ENCODE measurements at places on chromosomes 6 and 20. TPM values are rescaled to one million over a fixed set of nuclear protein-coding genes. Genes with fewer than 3 reads are reported as not detected.

CALHM4 gene
- total RNA-seq, result not detected

OPN5 gene
- total RNA-seq, result not detected

BPI gene
- 0.63 TPM for total RNA-seq

ME1 gene
- 19.8 TPM for total RNA-seq

CYP21A2 gene
- 0.12 TPM for total RNA-seq

ZNF341 gene
- 1.2 TPM for total RNA-seq

GTSF1L gene
- total RNA-seq, result not detected

CLDN20 gene
- total RNA-seq, result not detected

ENPP4 gene
- 12.2 TPM for total RNA-seq

TPD52L1 gene
- 182 TPM for total RNA-seq

ANKRD66 gene
- total RNA-seq, result not detected

- H3K27ac ChIP-seq, result no peak overlapping the region
- H3K4me3 ChIP-seq, result no peak overlapping the region
- no peaks in the 10 kb centered on the region for H3K36me3 ChIP-seq
- no peaks in the 10 kb centered on the region for H3K4me1 ChIP-seq
- H3K27me3 ChIP-seq, result peaks cover 23% of the 10 kb centered on the region
Observed at GRCh38 chr20:22453244-22454080, 130.9 kb downstream of the FOXA2 start.

- no peak overlapping the region for H3K27ac ChIP-seq
- no peaks in the 10 kb centered on the region for H3K4me1 ChIP-seq
- DNase-seq, result no peak
- no peak overlapping the region for H3K4me3 ChIP-seq
- H3K36me3 ChIP-seq, result no peaks in the 10 kb centered on the region
- no peaks in the 10 kb centered on the region for H3K27me3 ChIP-seq
Observed at GRCh38 chr6:131129689-131130553, 5.3 kb upstream of the AKAP7 start.

DNA sequence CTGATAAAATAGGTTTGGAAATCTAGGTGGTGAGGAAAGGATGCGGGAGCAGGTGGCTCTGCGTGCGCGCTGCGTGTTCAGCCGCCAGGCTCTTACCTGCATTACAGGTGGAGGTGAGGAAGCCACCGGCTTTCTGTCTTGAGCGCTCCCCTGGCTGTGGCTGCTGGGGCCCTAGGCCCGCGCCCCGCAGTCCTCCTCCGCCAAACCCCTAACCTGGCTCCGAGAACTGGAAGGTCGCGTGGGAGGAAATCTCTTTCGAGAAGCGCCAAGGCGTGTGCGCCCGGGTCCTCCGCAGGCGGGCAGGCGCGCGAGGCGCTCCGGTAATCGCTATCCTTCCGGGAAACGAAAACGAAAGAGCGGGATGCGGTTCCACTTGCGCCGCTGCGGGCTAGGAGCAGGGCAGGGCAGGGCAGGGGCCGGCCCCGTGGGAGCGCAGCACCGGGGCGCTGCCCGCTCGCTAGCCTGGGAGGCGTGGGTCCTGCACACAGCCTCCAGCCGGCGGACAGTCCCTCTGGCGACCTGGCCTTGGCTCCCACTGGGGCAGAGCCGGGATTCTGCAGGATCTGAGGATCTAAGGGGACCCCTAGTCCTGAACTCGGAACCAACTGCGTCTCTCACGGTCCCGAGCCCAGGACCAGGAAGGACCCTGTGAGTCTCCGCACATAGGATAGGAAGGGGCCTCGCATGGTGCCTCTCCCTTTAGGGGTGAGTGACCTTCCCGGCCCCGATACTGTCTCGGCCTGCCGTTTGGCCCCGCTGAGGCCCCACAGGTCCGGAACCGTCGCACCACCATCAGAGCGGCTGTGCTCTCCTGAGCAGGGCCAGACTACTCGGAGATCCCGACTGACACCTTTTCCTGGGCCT, at the start of gene ETV7:
TSS of gene ETV7 (minus strand) at position 230 of the 864 bp plus-strand sequence. CDS start at position 102, 128 bp downstream.
- peak within 1 kb of the TSS; percentile 21 for H3K27ac ChIP-seq
- H3K4me3 ChIP-seq, result peak within 1 kb of the TSS; percentile 23
- no peaks in the 10 kb centered on the region for H3K36me3 ChIP-seq
- DNase-seq, result peak; percentile 64
- H3K27me3 ChIP-seq, result peaks cover 22% of the 10 kb centered on the region
- peaks cover 6% of the 10 kb centered on the region for H3K4me1 ChIP-seq

GRCh38 chr6:220312-220711, 72.0 kb upstream of the DUSP22 start:
- no peaks in the 10 kb centered on the region for H3K36me3 ChIP-seq
- H3K27ac ChIP-seq, result no peak overlapping the region
- H3K4me1 ChIP-seq, result no peaks in the 10 kb centered on the region
- DNase-seq, result no peak
- no peak overlapping the region for H3K4me3 ChIP-seq
- H3K27me3 ChIP-seq, result no peaks in the 10 kb centered on the region

DNA sequence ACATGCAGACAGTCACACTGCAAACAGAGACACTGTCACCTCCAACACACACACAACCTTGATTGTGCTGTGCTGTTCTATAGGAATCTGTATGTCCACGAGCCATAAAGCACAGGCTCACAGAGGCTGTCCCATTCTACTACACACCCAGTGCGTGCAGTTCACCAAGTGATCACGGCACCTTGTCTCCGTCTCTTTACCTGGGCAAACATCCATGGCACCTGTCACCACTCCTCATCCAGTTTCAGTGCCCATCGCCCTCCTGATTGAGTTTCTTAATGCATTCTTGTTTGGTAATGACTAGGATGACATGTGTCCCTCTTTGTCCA, 65.8 kb upstream of the STMND1 start:
- no peak for DNase-seq
- no peaks in the 10 kb centered on the region for H3K27me3 ChIP-seq
- peaks cover 10% of the 10 kb centered on the region for H3K4me1 ChIP-seq
- H3K27ac ChIP-seq, result peak overlapping the region; percentile 53
- no peak overlapping the region for H3K4me3 ChIP-seq

GRCh38 chr20:50848341-50848808, 53.5 kb downstream of the BCAS4 start:
- H3K4me3 ChIP-seq, result no peak overlapping the region
- H3K4me1 ChIP-seq, result peaks cover 5% of the 10 kb centered on the region
- no peaks in the 10 kb centered on the region for H3K27me3 ChIP-seq
- no peaks in the 10 kb centered on the region for H3K36me3 ChIP-seq
- DNase-seq, result no peak
- H3K27ac ChIP-seq, result no peak overlapping the region

DNA sequence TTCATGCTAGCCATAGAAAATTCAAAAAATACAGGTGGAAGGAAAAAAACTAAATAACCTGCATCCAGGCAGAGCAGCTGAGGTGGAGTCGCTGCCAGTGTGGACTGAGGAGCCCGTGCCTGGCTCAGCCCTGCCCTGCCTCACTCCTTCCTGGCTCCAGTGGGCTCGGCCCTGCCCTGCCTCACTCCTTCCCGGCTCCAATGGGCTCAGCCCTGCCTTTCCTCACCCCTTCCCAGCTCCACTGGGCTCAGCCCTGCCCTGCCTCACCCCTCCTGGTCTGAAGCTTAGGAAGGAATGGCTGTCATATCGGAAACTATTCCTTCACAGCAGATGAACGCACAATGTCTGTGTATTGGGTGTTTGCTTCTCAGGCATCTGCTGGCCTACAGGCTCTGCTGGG, 142.1 kb downstream of the SMOC2 start:
- DNase-seq, result no peak
- peaks cover 2% of the 10 kb centered on the region for H3K4me1 ChIP-seq
- no peaks in the 10 kb centered on the region for H3K36me3 ChIP-seq
- no peak overlapping the region for H3K27ac ChIP-seq
- peaks cover 5% of the 10 kb centered on the region for H3K27me3 ChIP-seq
- H3K4me3 ChIP-seq, result no peak overlapping the region

GRCh38 chr6:148723484-148723883, 23.3 kb upstream of the UST start:
- H3K27me3 ChIP-seq, result no peaks in the 10 kb centered on the region
- H3K36me3 ChIP-seq, result no peaks in the 10 kb centered on the region
- H3K4me1 ChIP-seq, result no peaks in the 10 kb centered on the region
- H3K27ac ChIP-seq, result no peak overlapping the region
- DNase-seq, result no peak

DNA sequence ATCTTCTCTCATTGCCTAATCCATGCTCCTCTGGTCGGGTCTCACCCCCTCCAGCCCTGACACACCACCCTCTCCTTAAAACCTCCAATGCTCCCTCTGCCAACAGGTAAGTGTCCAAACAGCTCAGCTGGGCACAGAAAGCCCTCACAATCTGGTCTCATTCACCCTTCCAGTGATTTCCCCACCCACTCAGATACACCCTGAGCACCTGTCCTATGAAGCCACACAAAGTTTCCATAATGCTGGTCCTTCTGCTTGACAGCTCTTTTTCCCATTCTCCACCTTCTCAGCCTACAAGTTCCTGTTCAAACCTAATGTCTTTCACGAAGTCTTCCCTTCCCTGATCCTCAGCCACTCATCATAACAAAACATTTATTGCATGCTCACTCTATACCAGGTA, 70.1 kb upstream of the MRPS10 start:
- DNase-seq, result no peak
- H3K4me3 ChIP-seq, result no peak overlapping the region
- no peaks in the 10 kb centered on the region for H3K27me3 ChIP-seq
- no peaks in the 10 kb centered on the region for H3K36me3 ChIP-seq
- H3K4me1 ChIP-seq, result no peaks in the 10 kb centered on the region

GRCh38 chr6:158290040-158290439, 22.2 kb upstream of the TULP4 start:
- H3K27ac ChIP-seq, result no peak overlapping the region
- no peaks in the 10 kb centered on the region for H3K36me3 ChIP-seq
- no peaks in the 10 kb centered on the region for H3K27me3 ChIP-seq
- peaks cover 13% of the 10 kb centered on the region for H3K4me1 ChIP-seq
- H3K4me3 ChIP-seq, result no peak overlapping the region

- H3K27me3 ChIP-seq, result no peaks in the 10 kb centered on the region
- no peak overlapping the region for H3K27ac ChIP-seq
- H3K4me1 ChIP-seq, result no peaks in the 10 kb centered on the region
- H3K36me3 ChIP-seq, result no peaks in the 10 kb centered on the region
Observed at GRCh38 chr6:81093051-81093450, 659.4 kb downstream of the TENT5A start.

DNA sequence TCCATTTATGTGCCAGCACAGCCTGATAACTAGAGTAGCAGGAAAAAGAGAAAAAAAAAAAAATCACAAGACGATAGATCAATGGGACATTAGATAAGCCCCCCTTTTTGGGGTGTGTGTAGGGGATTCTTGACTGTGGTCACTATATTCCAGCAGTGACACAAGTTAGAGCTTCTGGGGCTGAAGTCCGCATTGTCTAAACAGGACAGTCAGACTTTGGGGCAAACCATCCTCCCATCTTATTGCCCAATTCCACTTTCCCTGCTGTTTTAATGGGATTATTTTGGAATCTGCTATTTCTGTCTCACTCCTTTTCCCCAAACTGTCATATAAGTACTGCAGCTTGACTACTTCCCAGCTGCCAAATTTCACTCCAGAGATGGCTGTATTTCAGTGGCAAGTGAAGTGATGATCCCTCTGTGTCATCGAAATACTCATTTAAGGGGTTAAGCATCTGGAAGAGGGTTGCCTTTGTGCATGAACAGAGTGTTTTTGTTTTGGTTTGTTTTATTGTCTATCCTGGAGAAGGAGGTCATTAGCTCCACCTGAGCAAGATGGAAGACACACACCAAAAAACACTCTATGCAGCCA, 182.5 kb downstream of the ATXN1 start:
- H3K36me3 ChIP-seq, result no peaks in the 10 kb centered on the region
- no peaks in the 10 kb centered on the region for H3K4me1 ChIP-seq
- H3K27ac ChIP-seq, result no peak overlapping the region
- DNase-seq, result no peak

DNA sequence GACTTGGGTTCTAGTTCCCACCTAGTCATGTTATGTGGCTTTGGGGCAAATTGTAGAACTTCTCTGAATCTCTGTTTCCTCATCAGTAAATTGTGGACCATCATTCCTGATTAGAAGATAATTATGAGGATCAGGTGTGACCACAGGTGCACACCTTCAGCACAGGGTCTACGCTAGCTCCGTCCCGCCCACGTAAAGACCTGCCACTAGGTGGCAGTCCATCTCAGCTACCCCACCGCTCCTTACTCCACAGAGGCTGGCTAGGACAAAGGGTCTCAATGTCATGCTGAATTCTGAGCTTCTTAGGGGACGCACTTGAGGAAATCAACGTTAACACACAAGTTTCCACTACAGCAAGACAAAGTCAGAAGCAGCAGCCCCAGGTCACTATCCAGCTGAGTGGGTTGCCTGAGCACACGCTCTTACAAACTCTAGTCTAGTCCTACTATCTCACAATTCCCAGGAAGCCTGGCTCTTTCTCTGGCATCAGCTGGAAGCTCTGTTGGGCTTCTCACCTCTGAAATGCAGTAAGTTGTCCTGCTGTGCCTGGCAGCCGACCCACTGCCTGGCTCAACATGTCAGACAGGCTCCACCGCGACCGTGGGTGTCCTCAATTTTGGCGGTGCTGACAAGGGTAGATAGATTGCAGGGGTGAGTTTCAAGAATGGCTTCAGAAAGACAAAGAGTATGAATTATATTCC, 2.0 kb upstream of the PLCG1 start:
- no peak overlapping the region for H3K27ac ChIP-seq
- no peaks in the 10 kb centered on the region for H3K27me3 ChIP-seq
- no peak overlapping the region for H3K4me3 ChIP-seq
- DNase-seq, result peak; percentile 72

DNA sequence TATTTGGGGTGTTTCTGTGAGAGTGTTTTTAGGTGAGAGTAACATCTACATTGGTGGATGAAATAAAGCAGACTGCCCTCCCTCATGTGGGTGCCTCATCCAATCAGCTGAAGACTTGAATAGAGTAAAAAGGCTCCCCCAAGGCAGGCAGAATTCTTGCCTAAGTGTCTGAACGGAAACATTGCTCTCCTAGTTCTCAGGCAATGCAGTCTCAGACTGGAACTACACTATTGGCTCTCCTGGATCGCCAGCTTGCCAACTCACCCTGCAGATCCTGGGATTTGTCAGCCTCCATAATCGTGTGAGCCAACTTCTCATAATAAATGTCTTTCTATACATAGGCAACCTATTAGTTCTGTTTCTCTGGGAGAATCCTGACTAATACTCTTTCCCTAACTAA, 5.5 kb upstream of the TMEM170B start:
- no peak for DNase-seq
- no peaks in the 10 kb centered on the region for H3K27me3 ChIP-seq
- H3K27ac ChIP-seq, result no peak overlapping the region
- no peaks in the 10 kb centered on the region for H3K36me3 ChIP-seq
- H3K4me3 ChIP-seq, result no peak overlapping the region
- peaks cover 5% of the 10 kb centered on the region for H3K4me1 ChIP-seq

GRCh38 chr20:4840801-4841200, 119.1 kb downstream of the PRND start:
- H3K4me1 ChIP-seq, result peaks cover 5% of the 10 kb centered on the region
- no peaks in the 10 kb centered on the region for H3K36me3 ChIP-seq
- DNase-seq, result no peak
- H3K27ac ChIP-seq, result no peak overlapping the region
- no peaks in the 10 kb centered on the region for H3K27me3 ChIP-seq
- H3K4me3 ChIP-seq, result no peak overlapping the region

DNA sequence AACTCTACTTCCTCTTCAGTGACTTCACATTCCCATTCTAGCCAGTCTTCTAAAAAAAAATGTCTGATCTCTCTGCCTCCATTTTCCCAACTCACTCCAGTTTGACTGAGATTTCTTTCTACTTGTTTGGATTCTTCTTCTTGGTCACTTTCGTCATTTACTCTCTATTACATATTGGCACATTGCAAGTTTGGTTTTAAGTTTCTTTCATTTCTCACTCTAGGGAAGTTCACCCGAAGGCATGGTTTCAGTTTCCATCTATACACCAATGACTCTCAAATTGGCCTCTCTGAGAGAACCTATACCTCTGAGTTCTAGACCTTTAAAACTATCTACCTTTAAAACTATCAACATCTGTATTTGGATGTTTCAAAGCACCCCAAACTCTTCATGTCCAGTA, 51.3 kb downstream of the CD109 start:
- H3K27ac ChIP-seq, result no peak overlapping the region
- DNase-seq, result no peak
- H3K4me3 ChIP-seq, result no peak overlapping the region
- H3K4me1 ChIP-seq, result no peaks in the 10 kb centered on the region

Data from hepatocyte (in vitro differentiated cells).